ENCODE measurements at places on chromosomes 6 and 20.

- DNase-seq = no peak
Observed at GRCh38 chr20:17816804-17817587, 117.2 kb downstream of the BANF2 start.

DNA sequence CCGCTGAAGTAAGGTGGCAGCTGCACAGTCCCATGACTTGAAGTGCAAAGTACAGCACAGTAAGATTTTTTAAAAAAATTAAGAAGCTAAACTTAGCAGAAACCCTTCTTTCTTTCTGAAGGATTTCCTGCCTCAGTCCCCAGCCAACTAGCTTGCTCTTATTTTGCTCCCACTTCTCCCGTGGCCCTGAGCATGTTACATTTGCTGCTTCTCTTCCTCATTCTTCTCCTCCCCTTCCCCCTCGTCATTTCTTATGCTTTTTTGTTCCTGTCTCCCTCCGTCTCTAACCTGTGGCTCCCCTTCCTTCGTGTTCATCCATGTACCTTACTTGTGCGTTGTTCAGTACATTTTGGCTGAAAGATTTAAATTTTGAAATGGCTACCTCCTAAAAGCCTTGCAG is 123.0 kb downstream of the SASH1 start:
- no peak for DNase-seq

DNA sequence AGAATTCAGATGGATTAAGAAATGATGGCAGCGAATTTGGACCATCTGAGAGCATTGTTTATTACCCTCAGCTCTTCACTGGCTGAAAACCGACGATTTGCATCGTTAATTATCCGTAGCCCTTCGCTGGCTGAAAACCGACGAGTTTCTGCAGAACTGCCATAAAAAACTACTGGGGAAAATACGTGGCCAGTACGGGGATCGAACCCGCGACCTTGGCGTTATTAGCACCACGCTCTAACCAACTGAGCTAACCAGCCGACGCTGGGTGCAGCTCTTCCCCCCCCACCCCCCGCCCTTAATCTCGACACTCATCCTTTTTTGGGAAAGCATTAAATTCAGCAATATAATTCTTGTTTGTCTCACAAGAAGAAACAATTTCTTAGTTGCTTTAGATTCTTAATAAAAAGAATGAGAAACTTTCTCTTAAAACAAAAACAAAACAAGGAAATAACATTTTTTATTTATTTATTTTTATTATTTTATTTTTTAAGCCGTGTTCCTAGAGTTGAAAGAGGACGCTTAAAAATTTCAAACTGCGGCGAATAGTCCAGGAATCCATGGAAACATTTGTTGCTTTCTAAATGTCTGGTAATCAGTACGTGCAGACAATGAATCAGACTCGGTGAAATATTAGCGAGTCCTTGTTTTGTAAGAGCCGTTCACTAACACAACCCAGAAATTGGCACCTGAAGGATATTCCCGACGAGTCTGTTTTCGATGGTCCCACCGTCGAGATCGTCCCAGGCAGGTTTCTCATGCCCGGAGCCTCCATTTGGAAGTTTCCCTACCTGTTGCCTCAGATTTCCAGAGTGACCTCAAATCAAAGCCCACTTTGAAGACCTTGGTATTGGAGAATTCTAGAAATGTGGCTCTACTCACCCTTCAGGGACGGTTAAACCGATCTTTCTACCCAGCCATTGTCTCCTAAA is 27.8 kb downstream of the PRSS16 start:
- no peak for DNase-seq

DNA sequence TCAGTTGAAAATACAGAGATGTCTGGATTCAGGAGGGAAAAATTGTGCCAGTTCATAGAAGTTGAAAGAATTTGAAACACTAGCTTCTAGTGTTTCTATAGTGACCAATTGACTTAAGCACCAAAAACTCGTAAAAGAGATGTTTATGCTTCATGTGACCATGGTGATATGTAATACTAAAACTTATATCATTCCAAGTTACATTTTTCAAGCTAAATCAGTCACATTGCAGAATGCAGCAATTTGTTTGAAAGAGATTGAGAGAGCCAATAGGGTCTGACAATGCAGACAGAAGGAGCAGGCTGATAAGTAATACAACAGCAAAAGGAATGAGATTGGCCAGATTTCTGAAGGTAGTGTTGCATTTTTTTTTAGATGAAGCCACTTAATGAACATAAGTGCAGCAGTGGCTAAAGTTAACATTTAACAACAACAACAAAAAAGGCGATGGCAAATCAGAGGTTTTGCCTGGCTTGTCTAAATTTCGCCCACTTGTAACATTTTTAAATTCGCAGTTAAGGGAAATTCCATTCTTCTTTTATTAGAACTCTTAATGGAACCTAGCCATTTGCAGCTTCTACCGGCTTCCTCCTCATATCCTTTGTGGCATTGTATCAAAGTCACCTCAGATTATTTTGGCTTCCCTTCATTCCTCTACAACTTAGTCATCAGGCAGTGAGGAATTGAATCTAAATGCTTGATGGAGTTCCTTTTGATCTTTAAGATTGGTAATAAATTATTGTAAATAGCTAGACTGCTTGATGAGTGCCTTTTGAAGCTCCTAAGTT is 484.0 kb upstream of the SOX4 start:
- no peak for DNase-seq

- DNase-seq = no peak
Observed at GRCh38 chr6:14734052-14734415, 511.8 kb upstream of the JARID2 start.

DNA sequence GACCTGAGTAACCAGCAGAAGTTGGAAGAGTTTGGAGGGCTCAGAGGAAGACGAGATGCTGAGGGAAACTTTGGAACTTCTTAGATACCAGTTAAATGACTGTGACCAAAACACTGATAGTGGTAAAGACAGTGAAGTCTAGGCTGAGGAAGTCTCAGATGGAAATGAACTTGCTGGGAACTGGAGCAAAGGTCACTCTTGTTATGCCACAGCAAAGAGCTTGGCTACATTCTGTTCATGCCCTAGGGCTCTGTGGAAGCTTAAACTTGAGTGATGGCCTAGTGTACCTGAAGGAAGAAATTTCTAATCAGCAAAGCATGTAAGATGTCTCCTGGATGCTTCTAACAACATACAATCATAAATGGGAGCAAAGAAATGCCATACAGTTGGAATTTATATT is 24.7 kb downstream of the WDR27 start:
- DNase-seq = no peak

DNA sequence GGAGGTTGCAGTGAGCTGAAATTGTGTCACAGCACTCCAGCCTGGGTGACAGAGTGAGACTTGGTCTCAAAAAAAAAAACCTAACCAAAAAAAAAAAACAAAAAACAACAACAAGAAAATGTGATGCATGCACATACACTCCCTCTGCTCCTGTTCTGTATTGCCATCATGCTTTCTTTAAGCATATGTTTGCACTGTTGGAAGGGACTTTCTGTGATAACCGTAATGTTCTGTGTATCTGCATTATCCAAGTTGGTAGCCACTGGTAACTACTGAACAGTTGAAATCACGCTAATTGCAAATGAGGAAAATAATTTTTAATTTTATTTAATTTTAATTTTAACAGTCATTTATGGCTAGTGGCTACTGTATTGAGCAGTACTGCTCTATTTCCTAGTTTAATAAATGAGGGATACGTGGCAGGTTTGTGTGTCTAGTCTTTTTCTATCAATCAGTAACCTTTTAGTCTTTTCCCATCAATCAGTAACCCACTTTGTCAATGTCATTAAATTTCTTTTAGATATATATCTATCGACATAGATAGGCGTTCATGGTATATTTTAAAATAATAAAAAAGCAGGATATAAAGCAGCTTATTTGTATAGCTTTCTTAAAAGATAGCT is 135.6 kb downstream of the ASCC3 start:
- no peak for DNase-seq

- no peak for DNase-seq
Observed at GRCh38 chr20:48609491-48609978, 218.3 kb downstream of the PREX1 start.

GRCh38 chr6:16600701-16601100 is 160.6 kb downstream of the ATXN1 start:
- no peak for DNase-seq

- no peak for DNase-seq
Observed at GRCh38 chr20:45798935-45799642, 7.3 kb downstream of the DNTTIP1 start.

- DNase-seq = no peak
Observed at GRCh38 chr20:34546751-34547181, 11.8 kb upstream of the MAP1LC3A start.

DNA sequence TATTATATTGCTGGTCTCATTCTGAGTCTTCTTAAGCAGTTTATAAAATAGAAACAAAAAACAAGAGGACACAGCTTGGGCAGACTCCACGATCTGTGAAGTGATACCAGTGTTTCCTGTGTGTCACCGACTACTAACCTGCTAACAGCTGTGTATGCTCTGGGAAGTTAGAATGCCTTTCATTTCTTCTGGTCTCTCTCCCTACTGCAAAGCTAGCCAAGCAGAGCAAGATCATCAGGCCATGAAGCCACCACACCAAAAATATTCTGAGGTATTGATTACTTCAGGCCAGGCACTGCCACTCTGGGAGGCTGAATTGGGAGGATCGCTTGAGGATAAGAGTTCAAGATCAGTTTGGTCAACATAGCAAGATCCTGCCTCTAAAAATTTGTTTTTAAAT is 46.9 kb upstream of the SMIM29 start:
- DNase-seq = no peak

GRCh38 chr20:52429029-52429428 is 237.4 kb upstream of the ZFP64 start:
- DNase-seq = no peak

GRCh38 chr6:157488716-157489118 is 107.7 kb downstream of the ZDHHC14 start:
- DNase-seq = no peak

- DNase-seq = peak; percentile 14
Observed at GRCh38 chr6:117483004-117483644, 650 bp downstream of the DCBLD1 start.

GRCh38 chr20:63090052-63090451 is 83.3 kb upstream of the BHLHE23 start:
- DNase-seq = no peak

DNA sequence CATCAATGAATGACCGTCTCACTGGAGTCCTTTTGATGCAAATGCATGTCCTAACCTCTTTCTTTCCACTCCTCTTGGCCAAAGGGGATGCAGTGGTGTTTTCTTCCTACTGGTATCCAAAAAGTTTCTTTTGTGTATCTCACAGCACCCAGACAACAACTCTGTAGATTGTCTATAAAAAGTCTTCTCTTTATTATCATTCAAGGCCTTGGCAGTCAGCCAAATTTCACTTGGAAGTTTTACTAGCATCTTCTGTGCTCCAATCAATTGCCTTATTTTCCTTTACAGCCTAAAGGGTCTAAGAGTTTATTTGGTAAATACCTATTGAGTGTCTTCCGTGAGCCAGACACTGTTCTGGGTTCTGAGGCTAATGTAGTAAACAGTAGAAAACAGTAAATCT is 150.2 kb upstream of the RNF217 start:
- no peak for DNase-seq

- DNase-seq = no peak
Observed at GRCh38 chr20:7240490-7240889, 473.0 kb downstream of the BMP2 start.

GRCh38 chr6:106533054-106533453 is 96.2 kb downstream of the RTN4IP1 start:
- DNase-seq = no peak

- no peak for DNase-seq
Observed at GRCh38 chr6:74434171-74434570, 738.2 kb downstream of the CD109 start.

- peak; percentile 30 for DNase-seq
Observed at GRCh38 chr20:5078399-5078958, 41.3 kb downstream of the PCNA start.

DNA sequence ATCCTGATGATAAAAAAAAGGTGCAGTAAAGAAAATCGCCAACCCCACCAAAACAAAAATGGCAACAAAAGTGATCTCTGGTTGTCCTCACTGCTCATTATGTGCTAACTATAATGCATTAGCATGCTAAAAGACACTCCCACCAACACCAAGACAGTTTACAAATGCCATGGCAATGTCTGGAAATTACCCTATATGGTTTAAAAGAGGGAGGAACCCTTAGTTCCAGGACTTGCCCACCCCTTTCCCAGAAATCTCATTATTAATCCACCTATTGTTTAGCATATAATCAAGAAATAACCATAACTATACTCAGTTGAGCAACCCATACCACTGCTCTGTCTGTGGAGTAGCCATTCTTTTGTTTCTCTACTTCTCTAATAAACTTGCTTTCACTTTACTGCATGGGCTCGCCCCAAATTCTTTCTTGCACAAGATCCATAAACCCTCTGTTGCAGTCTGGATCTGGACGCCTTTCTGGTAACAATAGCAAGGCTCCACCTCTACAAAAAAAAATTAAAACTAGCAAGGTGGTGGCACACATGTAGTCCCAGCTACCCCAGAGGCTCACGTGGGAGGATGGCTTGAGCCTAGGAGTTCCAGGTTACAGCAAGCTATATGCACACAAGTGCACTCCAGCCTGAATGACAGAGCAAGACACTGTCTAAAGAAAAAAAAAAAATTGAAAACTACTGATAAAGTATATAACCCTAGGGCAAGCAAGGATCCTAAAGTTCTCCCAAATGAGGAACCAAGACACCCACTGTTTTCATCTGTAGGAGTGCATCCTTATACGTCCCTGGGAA is 278.8 kb upstream of the JARID2 start:
- no peak for DNase-seq

- DNase-seq = no peak
Observed at GRCh38 chr6:101516578-101516977, 123.1 kb downstream of the GRIK2 start.

DNA sequence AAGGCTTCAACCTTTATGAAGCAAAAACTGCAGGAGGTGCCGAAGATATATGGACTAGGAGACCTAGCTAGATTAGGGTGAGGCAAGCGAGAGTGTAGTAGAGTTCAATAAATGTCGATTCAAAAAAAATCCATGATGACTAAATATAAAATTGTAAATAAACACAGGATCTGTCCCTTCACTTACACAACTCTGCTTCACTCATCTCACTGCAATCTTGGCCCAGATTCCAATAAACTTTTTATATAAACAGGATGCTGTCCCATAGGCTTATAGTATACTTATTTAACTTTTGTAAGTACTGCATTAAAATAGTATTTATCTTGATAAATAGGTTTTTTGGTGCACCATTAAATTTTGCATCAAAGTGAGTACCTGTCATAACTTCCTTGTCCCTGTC is 648.4 kb upstream of the NRSN1 start:
- DNase-seq = no peak

DNA sequence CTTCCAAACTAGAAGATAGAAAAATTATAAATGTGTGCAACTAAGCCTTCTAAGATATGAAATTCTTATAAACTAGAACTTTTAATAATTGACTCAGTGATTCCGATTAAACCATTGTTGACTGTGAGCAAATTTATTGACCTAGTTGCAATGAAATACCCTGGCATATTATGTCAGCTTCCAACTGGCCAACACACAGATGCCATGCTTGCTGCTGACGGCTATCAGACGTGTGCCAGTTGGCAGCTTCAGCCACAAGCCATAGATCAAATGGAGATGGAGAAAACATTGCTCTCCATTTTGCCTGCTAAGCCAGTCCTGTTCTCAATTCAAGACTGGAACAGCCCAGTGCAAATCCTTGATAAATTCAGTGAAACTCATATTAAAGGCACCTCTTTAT is 101.7 kb upstream of the HDGFL1 start:
- no peak for DNase-seq

Measured in amygdala (tissue), 56 donors.